Nephron progenitor cell (in vitro differentiated cells): ENCODE measurements at places on chromosomes 7 and 10.
A peak's percentile ranks its signal among the peaks of the same experiment; 100 is the strongest.

GRCh38 chr7:146943483-146943882 is 826.9 kb downstream of the CNTNAP2 start:
- no peak overlapping the region for H3K27ac ChIP-seq
- H3K27me3 ChIP-seq = peaks cover 3% of the 10 kb centered on the region
- DNase-seq = no peak
- no peaks in the 10 kb centered on the region for H3K4me1 ChIP-seq
- H3K36me3 ChIP-seq = no peaks in the 10 kb centered on the region
- no peak overlapping the region for H3K4me3 ChIP-seq

- H3K27me3 ChIP-seq = peaks cover 5% of the 10 kb centered on the region
- H3K36me3 ChIP-seq = peaks cover 4% of the 10 kb centered on the region
- no peak overlapping the region for H3K27ac ChIP-seq
- H3K4me1 ChIP-seq = no peaks in the 10 kb centered on the region
These were observed 23.4 kb upstream of the NME8 start for GRCh38 chr7:37825038-37825437.

DNA sequence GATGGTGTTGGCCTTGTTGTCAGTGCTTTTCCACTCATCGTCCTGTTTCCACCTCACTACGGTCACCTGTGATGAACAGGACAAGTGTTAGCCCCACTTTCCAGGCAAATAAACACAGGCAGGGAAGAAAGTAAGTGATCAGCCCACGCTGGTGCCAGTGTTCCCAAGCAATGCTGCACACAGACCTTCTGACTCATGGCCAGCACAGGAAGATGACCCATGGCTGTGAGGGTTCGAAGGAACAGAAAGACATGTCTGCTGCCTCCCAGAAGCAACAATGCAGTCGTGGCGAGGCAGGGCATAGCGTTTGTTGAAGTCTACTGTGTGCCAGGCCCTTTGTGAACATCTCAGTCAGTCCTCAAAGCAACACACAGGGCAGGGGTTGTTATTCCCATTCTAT is 35.7 kb downstream of the SLC29A3 start:
- H3K36me3 ChIP-seq = peaks cover 6% of the 10 kb centered on the region
- H3K27ac ChIP-seq = no peak overlapping the region
- H3K4me1 ChIP-seq = peaks cover 19% of the 10 kb centered on the region
- no peak for DNase-seq
- no peak overlapping the region for H3K4me3 ChIP-seq
- H3K27me3 ChIP-seq = peaks cover 11% of the 10 kb centered on the region

GRCh38 chr7:27933671-27934565 is 194.0 kb downstream of the TAX1BP1 start:
- peaks cover 5% of the 10 kb centered on the region for H3K4me1 ChIP-seq
- no peak overlapping the region for H3K4me3 ChIP-seq
- peaks cover 11% of the 10 kb centered on the region for H3K27me3 ChIP-seq
- no peak overlapping the region for H3K27ac ChIP-seq
- no peak for DNase-seq

- no peaks in the 10 kb centered on the region for H3K4me1 ChIP-seq
- peaks cover 21% of the 10 kb centered on the region for H3K36me3 ChIP-seq
- no peak for DNase-seq
- peaks cover 5% of the 10 kb centered on the region for H3K27me3 ChIP-seq
- H3K27ac ChIP-seq = no peak overlapping the region
These were observed 23.2 kb upstream of the FGL2 start for GRCh38 chr7:77222819-77223218.

DNA sequence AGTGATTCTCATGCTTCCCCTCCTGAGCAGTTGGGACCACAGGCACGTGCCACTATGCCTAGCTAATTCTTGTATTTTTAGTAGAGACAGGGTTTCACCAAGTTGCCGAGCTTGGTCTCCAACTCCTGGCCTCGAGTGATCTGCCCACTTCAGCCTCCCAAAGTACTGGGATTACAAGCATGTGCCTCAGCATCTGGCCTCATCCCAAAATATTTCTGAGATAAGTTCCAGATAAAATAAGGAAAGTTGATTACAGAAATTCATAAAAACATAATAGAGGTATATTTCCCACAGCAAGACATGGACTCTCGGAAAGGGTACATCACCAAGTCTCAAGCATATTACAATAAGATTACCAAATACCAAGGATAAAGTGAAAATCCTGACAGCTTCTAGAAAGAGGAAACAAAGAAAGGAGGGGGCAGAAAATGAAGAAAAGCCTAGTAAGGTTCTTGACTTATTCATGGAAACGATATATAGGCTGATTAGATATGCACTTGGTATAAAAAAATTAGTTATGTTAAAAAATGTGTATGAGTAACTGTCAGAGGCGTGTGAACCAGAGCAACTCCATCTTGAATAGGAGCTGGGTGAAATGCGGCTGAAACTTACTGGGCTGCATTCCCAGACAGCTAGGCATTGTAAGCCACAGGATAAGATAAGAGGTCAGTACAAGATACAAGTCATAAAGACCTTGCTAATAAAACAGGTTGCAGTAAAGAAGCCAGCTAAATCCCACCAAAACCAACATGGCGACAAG is 35.0 kb downstream of the IQUB start:
- H3K4me3 ChIP-seq = no peak overlapping the region
- DNase-seq = no peak
- no peak overlapping the region for H3K27ac ChIP-seq
- H3K27me3 ChIP-seq = peaks cover 4% of the 10 kb centered on the region
- H3K36me3 ChIP-seq = no peaks in the 10 kb centered on the region

- no peak overlapping the region for H3K4me3 ChIP-seq
- H3K27me3 ChIP-seq = no peaks in the 10 kb centered on the region
- H3K36me3 ChIP-seq = peaks cover 26% of the 10 kb centered on the region
- no peak for DNase-seq
- H3K4me1 ChIP-seq = peaks cover 29% of the 10 kb centered on the region
- H3K27ac ChIP-seq = no peak overlapping the region
These were observed 5.4 kb upstream of the SUV39H2 start for GRCh38 chr10:14873090-14873760.

GRCh38 chr7:16817536-16817935 is 12.7 kb upstream of the AGR2 start:
- H3K4me3 ChIP-seq = no peak overlapping the region
- H3K4me1 ChIP-seq = peaks cover 15% of the 10 kb centered on the region
- no peak overlapping the region for H3K27ac ChIP-seq
- no peaks in the 10 kb centered on the region for H3K36me3 ChIP-seq
- H3K27me3 ChIP-seq = no peaks in the 10 kb centered on the region

DNA sequence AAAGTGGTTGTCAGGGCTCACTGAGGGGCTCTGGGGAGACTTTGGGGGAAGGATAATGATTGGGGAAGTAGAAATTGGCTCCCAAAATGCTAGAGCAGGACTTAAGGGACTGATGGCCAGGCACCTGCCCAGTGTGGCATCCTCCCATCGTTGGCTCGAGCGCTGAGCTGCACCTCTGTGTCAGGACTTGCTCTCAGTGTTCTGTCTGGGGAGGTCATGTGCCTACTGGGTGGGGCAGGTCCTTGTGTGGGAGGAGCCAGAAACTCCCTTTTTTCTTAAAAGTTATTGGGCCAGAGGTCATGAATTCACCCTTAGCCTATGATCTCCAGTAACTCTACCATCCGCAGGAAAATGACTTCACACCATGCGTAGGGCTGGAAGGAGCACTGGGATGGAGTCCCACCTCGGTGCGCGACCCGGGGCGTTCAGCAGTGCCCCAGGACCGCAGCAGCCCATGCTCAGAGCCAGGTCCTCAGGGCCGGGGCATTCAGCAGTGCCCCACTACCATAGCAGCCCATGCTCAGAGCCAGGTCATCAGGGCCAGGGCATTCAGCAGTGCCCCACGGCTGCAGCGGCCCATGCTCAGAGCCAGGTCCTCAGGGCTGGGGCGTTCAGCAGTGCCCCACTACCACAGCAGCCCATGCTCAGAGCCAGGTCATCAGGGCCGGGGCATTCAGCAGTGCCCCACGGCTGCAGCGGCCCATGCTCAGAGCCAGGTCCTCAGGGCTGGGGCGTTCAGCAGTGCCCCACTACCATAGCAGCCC is 221.9 kb downstream of the EBF3 start:
- peaks cover 13% of the 10 kb centered on the region for H3K36me3 ChIP-seq
- H3K4me3 ChIP-seq = no peak overlapping the region
- DNase-seq = no peak
- H3K4me1 ChIP-seq = peaks cover 6% of the 10 kb centered on the region
- H3K27me3 ChIP-seq = peaks cover 4% of the 10 kb centered on the region
- H3K27ac ChIP-seq = no peak overlapping the region

DNA sequence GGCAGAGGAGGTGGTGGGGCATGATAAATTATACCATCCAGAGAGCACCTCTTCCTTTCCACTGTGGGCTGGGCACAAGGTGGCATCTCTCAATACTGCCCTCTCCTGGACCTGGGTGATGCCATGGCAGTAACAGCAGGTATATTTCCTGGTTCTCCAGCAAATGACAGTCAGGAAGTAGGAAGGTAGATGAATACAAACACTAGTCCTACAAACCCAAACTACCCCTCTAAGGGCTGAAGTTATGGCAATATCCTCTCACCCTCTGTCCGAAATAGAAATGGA is 1004.9 kb downstream of the KCNMA1 start:
- no peak overlapping the region for H3K27ac ChIP-seq
- peak overlapping the region; percentile 16 for H3K4me3 ChIP-seq
- DNase-seq = no peak
- H3K27me3 ChIP-seq = peaks cover 3% of the 10 kb centered on the region

DNA sequence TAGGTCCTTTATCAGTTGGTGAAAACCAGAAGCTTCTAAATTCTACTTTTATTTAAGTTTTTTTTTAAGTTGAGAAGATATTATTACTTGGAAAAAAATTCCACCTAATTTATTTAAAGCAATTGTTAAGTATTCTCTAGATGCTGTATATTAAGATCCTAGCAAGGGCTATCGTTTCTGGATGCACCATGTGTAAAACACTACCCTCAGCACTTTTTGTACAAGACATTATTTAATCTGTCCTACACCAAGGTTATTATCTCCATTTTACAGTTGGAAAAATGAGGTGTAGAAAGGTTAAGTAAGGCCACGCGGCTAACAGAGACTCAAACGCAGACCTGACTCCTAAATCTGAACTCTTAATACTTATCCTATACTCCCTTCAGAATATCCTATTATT is 19.8 kb downstream of the RAB11FIP2 start:
- H3K36me3 ChIP-seq = peaks cover 5% of the 10 kb centered on the region
- H3K27ac ChIP-seq = no peak overlapping the region
- DNase-seq = no peak
- H3K27me3 ChIP-seq = no peaks in the 10 kb centered on the region

DNA sequence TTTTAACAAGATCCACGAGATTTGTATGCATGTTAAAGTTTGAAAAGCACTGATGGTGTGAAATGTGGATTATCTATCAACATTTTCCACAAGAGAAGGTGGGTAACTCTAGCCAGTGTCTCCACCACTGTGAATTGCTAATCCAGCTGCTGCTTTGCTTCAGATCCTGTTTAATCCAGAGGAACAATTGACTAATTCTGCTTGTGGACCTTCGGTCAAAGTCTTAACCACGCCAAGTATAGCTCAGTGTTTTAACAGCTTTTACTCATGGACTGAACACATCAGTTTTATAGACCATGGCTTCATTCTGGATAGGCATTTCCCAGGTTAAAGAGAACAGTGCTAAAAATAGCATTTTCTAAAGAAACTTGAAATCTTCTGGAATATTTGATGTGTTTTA is 23.5 kb downstream of the ADK start:
- H3K36me3 ChIP-seq = peaks cover 11% of the 10 kb centered on the region
- no peak overlapping the region for H3K27ac ChIP-seq
- H3K4me3 ChIP-seq = no peak overlapping the region
- no peak for DNase-seq
- H3K27me3 ChIP-seq = peaks cover 2% of the 10 kb centered on the region
- H3K4me1 ChIP-seq = peaks cover 14% of the 10 kb centered on the region
